ENCODE measurements at places on chromosomes 6 and 20.

- DNase-seq: no peak
Measured at GRCh38 chr20:45044601-45045000, 56.3 kb downstream of the KCNS1 start.

DNA sequence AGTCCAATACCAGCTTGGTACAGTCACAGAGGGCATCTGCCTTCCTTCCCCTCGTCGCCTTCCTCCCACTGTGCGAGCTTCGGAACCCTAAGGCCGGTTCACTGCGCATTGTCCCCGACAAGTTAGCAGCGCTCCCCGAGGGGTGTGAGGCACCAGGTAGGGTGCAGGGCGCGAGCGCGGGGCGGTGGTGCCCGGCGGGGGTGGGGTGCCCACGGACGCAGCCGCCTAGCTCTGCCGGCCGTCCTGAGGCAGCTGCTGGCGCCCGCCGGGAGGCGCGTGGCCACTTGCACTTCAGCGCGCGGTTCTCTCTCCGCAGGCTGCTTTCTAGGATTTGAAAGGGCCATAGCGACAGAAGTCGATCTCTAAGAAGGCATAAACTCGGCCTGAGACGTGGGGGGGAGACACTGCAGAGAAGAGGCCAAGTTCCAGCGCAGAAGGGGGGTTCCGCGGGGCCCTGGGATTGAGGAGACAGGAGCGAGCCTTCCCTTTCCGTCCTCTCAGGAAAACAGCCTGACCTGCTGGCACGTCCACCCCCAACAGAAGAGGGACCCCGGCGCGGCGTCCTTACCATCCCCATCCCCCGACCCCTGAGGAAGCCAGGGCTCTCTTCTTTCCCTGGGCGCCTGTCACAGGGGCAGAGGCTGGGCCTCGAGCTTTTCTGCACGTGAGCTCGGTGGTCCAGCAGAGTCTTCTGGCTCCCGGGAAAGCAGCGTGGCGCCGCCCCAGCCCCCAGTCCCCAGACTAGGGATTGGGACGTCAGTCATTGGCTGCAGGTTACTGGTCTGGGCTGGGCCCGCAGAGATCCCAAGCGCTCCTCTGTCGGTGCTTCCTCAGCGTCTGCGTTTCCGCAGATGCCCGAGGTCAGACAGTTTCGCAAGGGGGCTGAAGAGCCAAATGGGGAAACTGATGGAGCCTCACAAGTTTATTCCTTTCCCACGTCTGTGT lies 15.6 kb upstream of the PRDM13 start:
- DNase-seq: no peak

- DNase-seq: no peak
Measured at GRCh38 chr20:8971669-8972316, 97.1 kb upstream of the PLCB4 start.

- DNase-seq: peak; percentile 48
Measured at GRCh38 chr6:24524805-24525204, 30.0 kb downstream of the ALDH5A1 start.

- DNase-seq: no peak
Measured at GRCh38 chr6:169092375-169092774, 161.3 kb downstream of the THBS2 start.

- DNase-seq: peak; percentile 77
Measured at GRCh38 chr20:44018259-44018941, 103.7 kb downstream of the TOX2 start.

GRCh38 chr6:106974336-106974998 lies at the start of gene CD24:
Gene CD24 (minus strand): TSS chr6:106974729. CDS start chr6:106974646, 83 bp downstream.
- no peak for DNase-seq

DNA sequence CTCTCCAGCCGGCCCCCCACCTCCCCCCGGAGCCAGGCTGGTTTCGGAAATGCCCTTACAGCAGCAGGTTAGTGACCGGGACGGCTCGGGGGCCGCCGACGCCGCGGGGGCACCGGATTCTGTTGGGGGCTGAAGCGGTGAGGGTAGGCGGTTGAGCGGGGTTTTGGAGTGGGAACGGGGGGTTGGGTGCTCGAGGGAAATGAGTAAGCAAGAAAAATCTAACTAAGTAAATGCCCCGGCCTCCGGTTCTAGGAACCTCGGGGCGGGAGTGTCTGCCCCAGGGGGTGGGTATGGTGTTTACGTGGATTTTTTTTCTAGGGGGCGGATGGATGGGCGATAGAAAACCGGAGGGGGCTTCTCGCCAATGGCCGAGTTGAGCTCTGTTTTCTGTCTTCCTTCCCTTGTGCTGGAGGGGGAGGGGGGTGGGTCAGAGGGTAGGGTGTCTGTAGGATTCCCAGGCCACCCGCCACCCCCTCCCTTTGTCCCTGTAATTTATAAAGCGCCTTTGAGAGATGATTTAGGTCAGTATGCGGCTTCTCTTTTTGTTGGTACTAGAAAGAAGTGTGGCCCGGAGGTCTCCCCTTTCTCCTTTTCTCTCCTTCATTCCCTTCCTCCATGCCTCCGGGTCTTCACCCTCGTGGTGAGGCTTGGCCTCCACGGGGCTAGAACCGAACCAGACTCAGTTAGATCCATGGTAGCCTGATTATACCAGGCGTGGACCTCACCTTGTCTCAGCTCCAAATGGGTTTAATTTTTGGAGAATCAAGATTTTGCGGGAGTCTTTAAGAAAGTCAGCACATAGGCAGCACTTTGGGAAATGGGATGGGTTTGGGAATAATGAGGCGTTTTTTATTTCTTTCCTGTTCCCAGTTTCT lies 2.3 kb downstream of the E2F3 start:
- DNase-seq: no peak

Data from kidney epithelial cell (primary cell).